ENCODE measurements at places on chromosomes 4 and X. TPM values are rescaled to one million over a fixed set of nuclear protein-coding genes. Genes with fewer than 3 reads are reported as not detected.

Gene NEUROG2
- total RNA-seq: not detected

Gene AFAP1
- total RNA-seq: 29.8 TPM

Gene MMRN1
- 1,427 TPM for total RNA-seq

Gene CLDN2
- not detected for total RNA-seq

Gene USP17L10
- total RNA-seq: not detected

Gene KLKB1
- total RNA-seq: 0.22 TPM

Gene MAOA
- total RNA-seq: 114 TPM

All from lung microvascular endothelial cell (primary cell).